Right cardiac atrium (tissue), 5 donors: ENCODE measurements at places on chromosomes 6 and 20. TPM values are rescaled to one million over a fixed set of nuclear protein-coding genes. Genes with fewer than 3 reads are reported as not detected.

ENPP5 gene
- total RNA-seq = 6.8 TPM

COX4I2 gene
- total RNA-seq = 9.4 TPM

DNA sequence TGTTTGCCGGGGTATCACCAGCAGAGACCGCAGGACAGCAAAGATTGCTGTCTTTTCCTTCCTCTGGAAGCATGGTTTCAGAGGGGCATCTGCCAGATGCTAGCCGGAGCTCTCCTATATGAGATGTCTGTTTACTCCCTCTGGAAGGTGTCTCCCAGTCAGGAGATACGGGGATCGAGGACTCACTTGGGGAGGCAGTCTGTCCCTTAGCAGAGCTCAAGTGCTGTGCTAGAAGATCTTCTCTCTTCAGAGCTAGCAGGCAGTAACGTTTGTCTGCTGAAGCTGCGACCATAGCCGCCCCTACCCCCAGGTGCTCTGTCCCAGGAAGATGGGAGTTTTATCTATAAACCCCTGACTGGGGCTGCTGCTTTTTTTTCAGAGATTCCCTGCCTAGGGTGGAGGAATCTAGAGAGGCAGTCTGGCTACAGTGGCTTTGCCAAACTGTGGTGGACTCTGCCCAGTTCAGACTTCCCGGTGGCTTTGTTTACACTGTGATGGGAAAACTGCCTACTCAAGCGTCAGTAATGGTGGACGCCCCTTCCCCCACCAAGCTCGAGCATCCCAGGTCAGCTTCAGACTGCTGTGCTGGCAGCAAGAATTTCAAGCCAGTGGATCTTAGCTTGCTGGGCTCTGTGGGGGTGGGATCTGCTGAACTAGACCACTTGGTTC, 133.0 kb upstream of the FLRT3 start:
- no peak for DNase-seq

DNA sequence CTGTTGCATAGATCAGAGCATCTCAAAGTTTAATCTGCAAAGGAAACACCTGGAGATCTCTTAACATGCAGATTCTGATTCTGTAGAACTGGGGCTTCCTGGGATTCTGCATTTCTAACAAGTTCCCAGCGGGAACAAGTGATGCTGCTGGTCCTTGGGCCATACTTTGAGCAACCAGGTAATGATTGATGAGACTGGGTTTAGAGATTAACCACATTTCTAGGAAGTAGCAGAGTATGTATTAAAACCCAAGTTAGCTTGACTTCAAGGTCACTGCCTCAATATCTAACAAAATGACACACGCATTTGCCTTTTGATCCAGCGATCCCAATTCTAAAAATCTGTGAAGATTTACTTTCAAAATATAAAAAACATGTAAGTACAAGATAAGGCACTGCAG, 83.0 kb upstream of the DTNBP1 start:
- DNase-seq = no peak

GRCh38 chr6:119442776-119443184, 93.2 kb upstream of the MAN1A1 start:
- no peak for DNase-seq
